ENCODE measurements at places on chromosomes 11 and 22.
A peak's percentile ranks its signal among the peaks of the same experiment; 100 is the strongest.

GRCh38 chr11:61194169-61194671, 9.1 kb upstream of the PGA3 start:
- DNase-seq: no peak

GRCh38 chr22:29842740-29843139, 4.7 kb upstream of the ASCC2 start:
- no peak for DNase-seq

DNA sequence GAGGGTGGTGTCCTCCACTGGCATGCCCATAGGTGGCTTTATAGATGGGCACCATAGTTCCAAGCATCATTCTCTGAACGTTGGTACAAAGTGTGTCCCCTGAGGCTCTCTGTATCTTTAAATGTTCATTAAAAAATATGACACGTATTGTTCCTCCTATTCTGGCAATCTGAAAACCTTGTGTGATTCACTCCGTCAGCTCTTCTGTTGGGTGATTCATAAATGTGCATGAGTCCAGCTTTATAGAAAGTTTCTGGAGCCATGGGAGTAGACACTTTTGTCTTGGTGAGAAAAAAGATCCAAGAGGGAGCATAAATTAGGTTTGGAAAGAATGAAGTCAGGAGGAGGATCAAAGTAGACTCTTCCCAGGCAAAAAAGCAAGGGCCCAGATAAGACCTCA, 728.8 kb downstream of the NELL1 start:
- no peak for DNase-seq

DNA sequence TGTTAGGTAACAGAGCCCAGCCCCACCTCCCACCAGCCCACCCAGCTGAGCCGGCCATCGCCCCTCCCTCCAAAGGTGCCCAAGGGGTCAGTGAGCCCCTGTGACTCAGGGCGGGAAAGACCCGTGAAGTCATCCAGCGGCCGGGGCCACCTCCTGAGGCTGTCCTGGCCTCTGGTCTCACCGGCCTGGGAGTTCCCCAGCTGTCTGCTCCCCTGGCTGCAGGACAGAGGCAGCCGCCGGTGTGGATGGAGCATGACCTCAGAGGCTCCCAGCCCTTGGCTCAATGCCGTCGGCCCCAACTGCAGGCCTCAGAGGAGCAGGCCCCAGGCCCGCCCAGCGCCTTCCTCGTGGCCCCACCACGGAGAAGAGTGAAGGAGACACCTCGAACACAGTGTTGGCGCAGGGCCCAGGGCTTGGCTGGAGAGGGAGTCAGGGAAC, 28.7 kb downstream of the RPL3 start:
- DNase-seq: peak; percentile 76

GRCh38 chr22:40215266-40215665, 37.5 kb downstream of the TNRC6B start:
- DNase-seq: no peak

DNA sequence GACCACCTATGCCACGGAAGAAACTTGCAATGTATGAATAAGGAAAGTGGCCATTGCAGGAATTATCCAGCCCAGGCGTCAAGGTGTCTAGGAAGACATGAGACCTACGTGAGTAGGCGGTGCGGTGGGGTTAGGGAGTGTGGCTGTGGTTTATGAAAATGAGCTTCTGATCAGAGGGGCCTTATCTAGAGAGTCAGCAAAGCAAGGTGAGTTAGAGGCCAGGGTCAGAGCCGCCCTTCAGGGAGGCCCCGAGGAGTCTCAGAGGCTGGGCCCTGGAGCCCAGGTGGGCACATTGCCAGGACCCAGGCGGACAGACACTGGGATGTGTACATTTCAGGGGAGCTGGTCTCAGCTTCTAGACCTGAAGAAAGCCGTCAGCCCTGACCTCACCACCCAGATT, 13.8 kb upstream of the LINC01488 start:
- no peak for DNase-seq

GRCh38 chr11:61509043-61510029, 787 bp downstream of the LRRC10B start:
- DNase-seq: peak; percentile 86

DNA sequence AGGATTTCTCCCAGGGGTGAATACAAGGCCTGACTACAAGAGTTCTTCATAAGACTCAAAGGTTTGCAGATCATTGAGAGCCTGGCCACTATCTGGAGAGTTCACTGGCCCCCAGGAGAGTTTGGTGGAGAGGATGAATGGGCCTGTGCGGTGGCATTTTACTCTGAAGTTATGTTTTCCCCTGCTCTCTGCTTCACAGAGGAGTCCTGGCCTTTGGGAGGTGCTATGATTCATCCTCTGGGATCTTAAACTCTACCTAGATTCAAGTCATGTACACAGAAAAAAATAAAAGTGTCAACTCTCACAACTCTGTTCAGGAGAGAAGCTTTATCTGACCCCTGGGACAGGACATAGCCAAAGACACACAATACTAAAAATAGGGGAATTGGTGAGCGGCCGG, 159.1 kb upstream of the CARD18 start:
- no peak for DNase-seq

- peak; percentile 91 for DNase-seq
These were observed at the start of gene EXT2 for GRCh38 chr11:44095506-44096359. TSS of gene EXT2 (plus strand) at chr11:44095678. CDS start at chr11:44107713, 12,035 bp downstream.

DNA sequence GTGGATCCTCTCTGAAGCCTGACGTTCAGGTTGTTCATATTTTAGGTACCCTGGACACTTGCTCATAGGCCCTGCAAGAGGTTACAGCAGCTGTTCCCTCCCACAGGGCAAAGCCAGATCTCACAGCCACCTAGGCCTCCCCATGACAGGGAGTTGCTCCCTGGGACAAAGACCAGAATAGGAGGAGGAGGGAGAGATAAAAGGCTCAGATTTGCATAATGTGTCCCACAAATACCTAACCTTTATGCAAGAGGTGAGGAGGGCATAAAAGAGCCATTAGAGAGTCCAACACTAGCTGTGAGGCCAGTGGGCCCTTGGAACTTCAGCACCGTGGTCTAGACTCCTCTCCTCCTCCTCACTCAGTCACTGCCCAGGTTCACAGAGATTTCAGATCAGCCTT, 33.8 kb downstream of the ZNF280B start:
- DNase-seq: no peak

- DNase-seq: no peak
These were observed 232.0 kb downstream of the BUD13 start for GRCh38 chr11:116540645-116541304.

DNA sequence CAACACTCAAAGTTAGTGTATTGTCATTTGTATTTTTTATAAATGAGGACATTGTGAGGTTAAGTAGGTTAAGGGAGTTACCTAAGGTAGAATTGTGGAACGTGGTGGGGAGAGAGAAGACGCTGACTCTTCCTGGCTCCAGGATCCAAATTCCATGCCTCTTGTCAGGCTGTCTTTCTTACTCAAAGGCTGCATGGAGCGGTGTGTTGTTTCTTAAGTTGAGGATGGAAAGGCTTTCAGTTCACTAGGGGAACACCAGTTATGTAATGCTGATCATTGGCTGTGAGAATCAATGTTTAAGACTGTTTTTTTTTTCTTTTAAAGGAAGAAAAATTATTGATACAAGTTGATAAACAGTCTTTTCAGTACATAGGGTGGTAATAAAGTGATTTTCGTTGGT, 2.9 kb downstream of the UBE2L3 start:
- DNase-seq: no peak

DNA sequence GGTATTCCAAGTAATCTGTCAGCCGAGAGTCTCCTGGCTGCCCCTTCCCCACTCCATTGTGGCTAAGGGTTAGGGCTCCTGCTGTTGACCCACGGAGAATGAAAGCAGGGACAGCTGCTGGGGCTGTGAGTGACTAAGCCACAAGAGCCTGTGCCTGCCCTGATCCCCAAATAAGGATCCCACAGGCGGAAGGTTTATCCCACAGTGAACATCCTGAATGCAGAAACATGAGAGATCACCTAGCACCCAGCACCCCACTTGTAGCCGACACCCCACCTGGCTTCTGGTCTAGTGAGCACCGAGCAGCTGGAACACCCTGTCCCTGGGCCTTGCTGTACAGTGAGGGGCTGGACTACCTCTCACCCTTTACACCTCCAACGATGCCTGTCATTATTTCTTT, 117.7 kb upstream of the LMO1 start:
- no peak for DNase-seq

DNA sequence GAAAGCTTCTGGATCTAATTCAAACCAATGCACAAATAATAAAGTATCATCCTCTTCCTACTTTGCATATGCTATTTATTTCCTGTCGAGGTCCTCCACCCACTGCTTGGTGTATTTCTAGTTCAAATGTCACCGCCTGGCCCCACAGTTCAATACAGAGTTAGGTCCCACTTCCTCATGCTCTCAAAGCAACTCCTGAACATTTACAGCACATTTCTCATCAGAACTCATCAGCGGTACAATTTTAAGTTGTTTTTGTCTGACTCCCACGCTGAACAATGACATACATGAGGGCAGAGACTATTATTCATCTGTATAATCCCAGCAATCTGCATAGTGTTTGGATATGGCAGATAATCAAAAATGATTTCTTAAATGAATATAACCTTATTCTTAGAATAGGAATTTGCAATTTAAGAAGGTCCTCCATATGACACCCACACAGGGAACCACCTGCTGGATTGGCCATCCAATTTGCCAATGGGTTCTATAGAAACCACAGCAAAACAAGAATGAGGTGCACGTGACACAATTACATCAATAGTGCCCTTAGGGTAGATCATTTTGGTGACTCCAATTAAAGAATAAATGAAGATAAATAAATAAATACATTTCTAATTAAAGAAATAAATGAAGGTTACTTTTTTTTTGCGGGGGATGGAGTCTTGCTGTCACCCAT, 54.2 kb downstream of the SLC25A17 start:
- no peak for DNase-seq

DNA sequence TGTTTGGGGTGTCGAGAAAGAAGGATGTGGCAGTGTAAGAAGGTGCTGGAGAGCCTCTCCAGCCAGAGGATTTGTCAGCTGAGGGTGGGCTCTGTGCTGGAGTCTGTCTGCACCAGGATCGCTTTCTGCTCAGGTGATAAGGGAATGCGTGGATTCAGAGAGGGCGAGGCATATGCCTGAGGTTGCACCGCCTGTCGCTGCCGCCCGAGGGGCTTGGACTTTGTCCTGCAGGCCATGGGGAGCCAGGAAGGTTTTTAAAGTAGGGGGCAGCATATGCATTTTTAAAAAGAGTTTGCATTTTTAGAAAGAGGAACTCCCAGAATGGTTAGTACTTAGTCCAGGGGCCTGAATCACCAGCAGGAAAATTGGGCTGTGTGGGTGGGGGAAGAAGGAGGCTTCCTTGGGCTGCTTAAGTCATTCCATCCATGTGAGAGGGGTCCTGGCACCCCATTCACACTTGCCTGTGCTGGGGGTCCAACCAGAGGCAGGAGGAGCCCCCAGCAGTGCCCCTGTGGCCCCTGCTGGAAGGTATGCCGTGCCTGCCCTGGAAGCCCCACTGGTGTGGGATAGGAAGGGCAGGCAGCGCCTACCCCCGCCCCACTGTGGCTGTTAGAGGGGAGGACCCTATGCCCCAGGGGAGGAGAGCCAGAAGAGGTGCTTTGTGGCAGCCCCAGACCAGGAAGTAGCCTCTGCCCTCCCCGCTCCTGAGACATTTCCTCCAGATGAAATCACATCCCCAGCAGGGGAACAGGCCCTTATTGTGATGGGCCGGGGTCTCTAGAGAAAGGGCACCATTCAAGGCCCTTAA, 35.8 kb upstream of the MYRF start:
- DNase-seq: no peak

DNA sequence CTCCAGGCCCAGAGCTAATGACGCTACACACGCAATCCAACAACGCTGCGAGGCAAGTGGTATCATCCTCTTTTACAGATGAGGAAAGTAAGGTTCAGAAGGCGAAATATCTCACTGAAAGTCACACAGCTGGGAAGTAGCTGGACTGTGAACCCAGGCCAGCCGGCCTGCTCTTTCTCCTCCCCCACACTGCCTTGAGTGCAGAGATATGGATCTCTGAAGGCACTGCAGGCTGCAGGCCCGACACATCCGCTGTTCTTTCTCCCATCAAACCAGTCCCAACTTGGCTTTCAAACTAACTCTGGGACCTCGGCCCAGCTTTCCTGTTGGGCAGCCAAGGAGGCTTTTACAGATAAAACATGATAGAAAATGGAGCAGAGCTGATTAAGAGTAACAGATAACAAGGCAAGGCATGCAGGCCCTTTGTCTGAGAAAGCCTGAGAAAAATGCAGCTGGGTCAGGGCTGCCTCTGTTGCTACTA, 64.0 kb upstream of the PTPRJ start:
- peak; percentile 71 for DNase-seq

Measured in right hindlimb (tissue), 1 donor.